ENCODE measurements at places on chromosomes 1 and 21.

DNA sequence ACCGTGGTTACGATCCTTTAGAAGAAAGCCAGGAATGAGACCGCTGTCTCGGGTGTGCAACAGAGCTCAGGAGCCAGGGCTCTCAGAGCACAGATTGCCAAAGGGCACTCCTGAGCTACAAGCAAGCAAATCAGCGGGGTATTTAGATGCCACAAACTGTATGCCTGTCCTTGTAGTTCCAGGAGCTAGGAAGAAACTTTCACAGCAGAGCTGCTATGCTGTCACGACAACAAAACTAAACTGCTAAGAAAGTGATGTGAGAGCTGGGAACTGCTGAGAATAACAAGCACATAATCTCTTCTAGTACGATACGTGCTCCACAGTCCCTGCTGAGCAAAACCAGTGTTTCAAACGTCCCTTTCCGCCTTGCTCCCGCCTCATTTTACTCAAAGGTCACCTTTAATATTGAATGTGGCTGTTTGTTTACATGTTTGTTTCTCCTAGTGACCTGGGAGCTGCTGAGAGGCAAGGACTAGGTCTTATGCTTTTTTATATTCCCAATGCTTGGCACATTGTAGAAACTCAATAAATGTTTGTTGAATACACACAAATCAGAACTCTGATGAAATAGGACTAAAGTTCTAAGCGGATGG lies 14.7 kb downstream of the GREM2 start:
- no peak for DNase-seq

DNA sequence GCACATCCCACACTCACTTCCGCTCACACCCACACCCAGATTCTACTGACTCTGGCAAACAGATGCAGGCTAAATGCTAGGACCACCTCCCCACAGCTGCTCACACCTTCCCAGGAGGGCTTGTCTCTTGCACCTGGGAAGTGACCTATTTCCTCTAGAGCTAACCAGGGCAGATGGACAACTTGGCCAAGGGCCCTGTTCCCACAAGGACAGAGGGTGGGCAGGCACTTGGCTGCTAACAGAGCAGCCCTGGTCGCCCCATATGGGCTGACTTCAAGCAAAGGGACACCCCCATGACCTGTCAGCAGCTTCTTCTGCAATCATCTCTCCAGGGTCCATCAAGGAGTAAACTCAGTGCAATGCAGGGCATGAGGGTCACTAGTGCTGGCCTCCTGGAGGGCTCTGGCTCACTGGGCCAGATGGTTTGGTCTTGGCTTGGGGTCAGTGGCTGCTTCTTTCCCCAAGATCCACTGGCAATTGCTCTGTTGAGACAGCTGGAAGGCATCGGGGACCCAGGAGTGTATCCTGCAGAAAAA lies 641.5 kb downstream of the PLPP3 start:
- DNase-seq, result no peak

DNA sequence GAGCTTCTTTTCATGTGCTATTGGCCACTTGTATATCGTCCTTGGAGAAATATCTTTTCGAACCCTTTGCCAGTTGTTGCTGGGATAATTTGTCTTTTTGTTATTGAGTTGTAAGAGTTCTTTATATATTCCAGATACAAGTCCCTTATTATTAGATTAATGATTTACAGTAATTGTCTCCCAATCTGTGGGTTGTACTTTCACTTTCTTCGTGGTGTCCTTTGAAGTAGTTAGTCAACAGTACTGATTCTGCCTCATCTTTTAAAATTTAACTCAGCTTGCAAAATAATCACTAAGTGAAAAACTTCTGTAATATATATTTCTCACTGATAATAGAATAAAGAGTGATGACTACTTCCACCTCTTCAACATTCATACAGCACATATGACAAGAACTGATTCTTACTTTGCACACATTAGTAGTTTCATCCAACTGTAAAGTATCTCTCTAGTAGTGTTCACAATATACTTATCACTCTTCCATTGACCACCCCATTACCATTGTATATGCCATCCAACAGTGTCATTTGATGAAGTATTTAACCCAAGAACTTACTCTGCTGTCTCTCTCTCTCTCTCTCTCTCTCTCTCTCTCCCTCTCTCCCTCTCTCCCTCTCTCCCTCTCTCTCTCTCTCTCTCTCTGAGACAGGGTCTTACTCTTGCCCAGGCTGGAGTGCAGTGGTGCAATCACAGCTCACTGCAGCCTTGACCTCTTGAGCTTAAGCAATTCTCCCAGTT lies 104.2 kb upstream of the DMRTA2 start:
- DNase-seq, result no peak

DNA sequence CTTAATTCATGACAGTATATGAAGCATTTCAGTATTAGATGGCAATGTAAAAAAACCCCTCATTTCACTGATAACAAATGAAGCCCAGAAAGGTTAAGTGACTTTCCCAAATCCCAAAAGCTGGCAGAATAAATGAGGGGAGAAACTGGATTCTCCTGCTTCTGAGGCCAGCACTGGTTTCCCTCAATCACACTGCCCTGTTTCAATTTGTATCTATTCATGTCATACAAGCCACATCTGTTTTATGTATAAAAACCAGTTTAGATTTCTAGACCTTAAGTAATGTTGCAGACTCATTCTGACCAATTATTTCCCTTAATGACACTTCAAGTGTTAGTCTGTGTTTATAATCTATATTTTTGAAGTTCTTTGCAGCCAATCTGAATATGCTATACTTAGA lies 16.8 kb downstream of the PLPPR4 start:
- no peak for DNase-seq

- DNase-seq, result peak; percentile 75
Measured at GRCh38 chr1:32400876-32401631, 6.8 kb upstream of the BSDC1 start.

DNA sequence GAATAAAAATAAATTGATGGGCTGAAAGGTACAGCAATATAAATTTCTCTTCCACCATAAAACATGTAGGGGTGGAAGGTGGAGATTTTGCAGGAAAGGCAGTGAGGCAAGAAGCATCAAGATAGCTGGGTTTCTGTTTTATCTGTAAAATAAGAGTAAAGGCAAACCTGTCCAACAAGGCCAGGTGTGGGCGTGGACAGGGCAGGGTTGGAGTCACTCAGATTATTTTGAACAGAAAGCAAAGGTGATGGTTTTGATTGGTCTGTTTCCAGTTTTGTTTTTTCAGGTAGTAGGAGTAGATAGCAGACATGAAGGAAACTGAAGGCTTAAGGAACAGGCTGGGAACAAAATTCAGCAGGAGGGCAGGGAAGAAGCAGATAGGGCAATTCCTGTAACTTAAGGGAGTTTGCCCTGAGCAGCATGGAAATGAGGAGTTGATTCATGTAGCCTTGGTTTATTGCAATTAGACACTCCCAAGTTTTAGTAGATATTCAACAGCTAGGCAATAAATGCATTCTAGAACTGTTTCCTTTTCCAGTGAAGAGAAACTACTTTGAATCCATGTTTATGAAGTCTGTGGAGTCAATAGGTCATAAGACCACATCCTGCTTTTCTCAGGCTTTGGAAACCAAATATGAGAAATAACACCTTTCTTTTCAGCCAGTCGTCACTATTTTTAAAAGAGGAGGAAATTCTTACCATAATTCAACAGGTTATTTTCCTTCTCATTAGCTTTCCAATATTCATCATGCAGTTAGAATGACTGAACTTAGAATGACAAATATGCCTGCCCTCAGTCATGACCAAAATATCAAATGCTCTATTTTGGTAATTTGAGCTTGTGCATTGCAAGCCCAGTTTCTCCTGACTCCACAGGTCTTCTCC lies 38.7 kb upstream of the CD55 start:
- peak; percentile 6 for DNase-seq

DNA sequence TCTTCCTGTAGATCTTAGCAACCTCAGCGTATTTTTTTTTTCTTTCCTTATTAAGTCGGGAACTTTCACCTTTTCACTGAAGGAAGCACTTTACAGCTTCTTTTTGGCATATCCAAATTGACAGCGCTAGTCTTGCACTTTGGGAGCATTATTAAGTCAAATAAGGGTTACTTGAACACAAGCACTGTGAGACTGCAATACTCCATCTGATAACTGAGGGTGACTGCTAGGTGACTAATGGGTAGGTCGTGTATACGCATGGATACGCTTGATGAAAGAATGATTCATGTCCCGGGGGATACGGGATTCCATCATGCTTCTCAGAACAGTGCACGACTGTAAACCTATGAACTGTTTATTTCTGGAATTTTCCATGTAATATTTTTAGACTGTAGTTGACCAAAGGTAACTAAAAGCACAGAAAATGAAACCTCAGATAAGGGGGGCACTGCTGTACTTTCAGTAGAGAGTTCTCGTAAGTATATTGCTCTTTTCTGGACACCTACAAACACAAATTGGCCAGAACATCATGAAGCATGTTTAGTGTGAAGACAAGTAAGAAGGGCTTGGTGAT lies 364.7 kb downstream of the SMYD3 start:
- DNase-seq, result no peak

DNA sequence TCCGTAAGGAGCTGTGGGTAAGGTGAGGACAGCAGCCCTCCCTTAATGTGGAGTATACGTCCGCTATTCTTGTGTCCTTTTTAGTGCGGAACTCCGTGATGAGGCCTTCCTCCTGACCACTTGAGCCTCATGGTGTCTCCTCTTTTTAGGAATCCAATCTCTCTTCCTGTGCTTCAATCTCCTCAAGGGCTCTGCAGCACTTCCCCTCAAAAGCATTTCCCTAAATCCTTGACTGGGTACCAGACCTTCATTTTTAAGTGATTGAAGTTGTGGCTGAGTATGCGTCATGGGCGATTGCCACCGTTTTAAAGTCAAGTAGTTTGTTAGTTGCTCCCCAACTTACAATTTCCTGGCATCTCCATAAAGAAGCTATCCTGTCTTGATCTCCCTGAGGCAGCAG lies 62.8 kb downstream of the SAMSN1 start:
- DNase-seq, result peak; percentile 44

GRCh38 chr1:17990401-17990800 lies 117.2 kb upstream of the IGSF21 start:
- no peak for DNase-seq

DNA sequence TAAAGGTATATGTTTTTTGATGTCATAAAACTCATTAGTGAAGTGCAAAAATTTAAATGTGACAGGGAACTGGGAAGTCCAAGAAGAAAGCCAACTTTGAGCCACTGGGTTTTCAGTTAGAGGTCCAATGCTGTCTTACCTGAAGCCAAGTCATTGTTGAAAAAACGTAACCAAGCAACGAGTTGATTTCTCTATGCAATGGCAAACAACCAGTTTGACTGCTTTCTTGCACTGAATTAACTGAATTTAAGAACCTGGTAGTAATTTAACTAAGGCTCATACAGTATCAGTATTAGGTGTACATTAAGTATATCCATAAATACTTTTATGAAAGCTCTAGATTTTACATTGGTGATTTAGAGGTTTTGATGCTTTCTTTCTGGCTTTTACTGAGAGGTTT lies 20.2 kb upstream of the S1PR1 start:
- no peak for DNase-seq

GRCh38 chr1:217929213-217929885 lies 298.2 kb downstream of the SPATA17 start:
- DNase-seq, result no peak

GRCh38 chr1:216222288-216222687 lies 201.0 kb downstream of the USH2A start:
- no peak for DNase-seq

GRCh38 chr21:25405984-25406383 lies 201.3 kb downstream of the MRPL39 start:
- peak; percentile 38 for DNase-seq

DNA sequence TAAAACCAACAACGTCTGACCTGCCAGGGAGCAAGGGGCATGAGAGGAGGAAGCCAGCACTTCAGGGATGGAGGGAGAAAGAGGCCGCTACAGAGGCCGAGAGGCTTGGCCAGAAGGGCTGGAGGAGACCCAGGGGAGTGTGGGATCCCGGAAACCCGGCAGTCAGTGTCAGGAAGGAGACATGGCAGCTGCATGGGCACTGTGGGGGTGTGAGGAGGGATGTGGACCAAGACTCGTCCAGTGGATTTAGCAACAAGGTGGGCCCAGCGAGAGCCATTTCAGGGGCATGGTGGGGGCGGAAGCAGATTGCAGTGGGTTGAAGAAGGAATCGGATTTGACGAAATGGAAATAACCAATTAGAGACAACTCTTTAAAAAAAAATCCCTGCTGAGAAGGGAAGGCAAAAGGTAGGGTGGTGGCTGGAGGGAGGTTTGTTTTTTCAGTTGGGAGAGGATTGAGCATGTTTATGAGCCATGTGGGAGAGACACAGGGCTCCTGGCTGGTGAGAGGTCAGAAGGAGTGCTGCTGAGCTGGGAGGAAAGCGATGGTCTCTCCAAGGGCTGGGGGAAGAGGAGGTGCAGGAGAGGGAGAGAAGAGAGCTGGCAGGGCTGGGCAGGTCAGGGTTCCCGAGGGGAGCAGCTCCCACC lies 4.4 kb downstream of the B4GALT2 start:
- DNase-seq, result no peak

- DNase-seq, result no peak
Measured at GRCh38 chr21:33375101-33375644, 28.0 kb upstream of the IFNGR2 start.

GRCh38 chr1:59359325-59359724 lies 62.4 kb downstream of the FGGY start:
- no peak for DNase-seq

GRCh38 chr1:197341626-197342025 lies 73.6 kb downstream of the CRB1 start:
- DNase-seq, result no peak

DNA sequence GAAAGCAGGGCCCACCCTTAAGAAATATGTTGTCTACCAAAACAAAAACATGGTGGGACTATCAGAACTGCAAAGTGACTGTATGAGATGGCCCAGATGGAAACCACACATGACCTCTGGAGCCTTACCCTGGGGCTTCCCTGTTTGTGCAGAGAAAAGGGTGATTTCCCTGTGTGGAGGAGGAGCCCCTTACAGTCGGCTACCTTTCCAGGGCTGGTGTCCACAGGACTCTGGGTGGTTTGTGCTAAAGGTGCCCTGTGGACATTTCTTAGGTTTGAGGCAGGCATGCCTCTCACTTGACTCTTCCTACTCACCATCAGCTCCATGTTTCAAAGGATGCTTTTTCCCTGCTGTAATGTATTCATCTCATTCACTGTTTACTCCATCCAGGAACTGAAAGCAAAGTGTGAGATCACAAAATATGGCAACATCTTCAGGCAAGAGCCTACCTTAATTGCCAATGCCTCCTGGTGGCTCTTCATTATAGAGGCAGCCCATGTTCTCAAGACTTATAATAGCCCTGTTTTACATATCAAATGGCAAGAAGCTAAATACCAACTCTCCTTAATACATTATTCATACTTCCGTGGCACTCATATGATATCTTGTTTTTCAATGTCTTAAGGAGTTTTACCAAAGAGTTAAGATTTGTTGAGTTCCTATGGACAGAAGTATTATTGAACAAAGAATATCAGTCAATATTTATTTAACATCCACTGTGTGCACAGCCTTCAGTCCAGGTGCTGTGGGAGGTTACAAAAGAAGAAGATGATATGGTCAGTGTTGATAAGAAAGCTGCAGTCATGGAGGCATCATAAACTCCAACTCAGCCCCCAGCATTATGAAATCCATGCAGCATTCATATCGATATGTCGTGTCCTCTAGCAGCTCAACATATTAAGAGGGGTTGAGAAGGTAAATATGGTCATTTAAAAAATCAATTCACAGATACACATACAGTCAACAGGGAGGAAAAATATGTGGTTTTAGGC lies 15.5 kb upstream of the TFF3 start:
- no peak for DNase-seq

- DNase-seq, result no peak
Measured at GRCh38 chr1:39189592-39190041, 14.9 kb upstream of the MACF1 start.

- DNase-seq, result no peak
Measured at GRCh38 chr1:75796376-75797272, at the start of gene MSH4. Gene MSH4, plus strand, starts transcription at chr1:75796882. Its CDS starts 104 bp downstream, at chr1:75796986.
